ENCODE measurements at places on chromosomes 11 and 22.

GRCh38 chr11:115222863-115223530 is 281.2 kb downstream of the CADM1 start:
- no peak for DNase-seq

DNA sequence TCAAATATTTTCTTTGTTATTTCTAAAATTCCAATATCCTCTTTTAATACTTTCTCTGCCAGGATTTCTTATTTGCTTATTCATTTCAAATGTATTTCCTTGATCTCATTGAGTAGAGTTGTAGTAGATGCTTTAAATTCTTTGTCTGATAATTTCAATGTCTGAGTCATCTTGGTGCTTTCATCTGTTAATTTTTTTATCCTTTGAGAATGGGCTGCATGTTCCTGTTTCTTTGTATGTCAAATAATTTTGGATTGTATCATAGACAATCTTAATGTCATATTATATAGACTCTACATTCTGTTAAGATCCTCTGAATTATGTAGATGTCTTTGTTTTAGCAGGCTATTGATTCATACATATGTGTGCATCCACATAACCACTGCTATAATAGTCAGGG is 57.5 kb downstream of the MYEOV start:
- DNase-seq = no peak

GRCh38 chr11:46594374-46594700 is 514 bp upstream of the AMBRA1 start:
- DNase-seq = no peak

GRCh38 chr11:95156916-95157541 is 67.4 kb downstream of the ENDOD1 start:
- no peak for DNase-seq

DNA sequence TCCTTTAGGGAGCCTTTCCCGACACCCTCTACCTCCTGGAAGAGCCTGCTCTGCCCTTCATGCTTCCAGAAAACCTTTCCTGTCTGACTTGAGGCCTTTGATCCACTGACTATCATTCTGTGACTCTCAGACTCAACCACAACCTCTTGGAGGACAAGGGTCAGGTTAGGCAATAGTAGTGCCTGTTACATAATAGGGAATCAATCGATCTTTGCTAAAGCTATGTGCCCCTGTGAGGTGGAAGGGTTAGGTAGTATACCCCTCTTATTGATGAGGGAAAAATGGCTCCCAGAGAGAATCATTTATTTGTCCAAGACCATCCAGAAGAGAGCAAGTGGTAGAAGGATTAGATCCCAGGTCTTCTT is 16.2 kb downstream of the KCNC1 start:
- DNase-seq = no peak

- DNase-seq = no peak
These were observed 5.1 kb upstream of the P2RX6 start for GRCh38 chr22:21009638-21010425.

- no peak for DNase-seq
These were observed 121.1 kb downstream of the NXPE2 start for GRCh38 chr11:114799476-114799875.

Measured in activated T-helper 1 cell treated with anti-CD3 and anti-CD28 coated beads, Interleukin-12 subunit alpha, Interleukin-12 subunit beta, Interleukin-2, Interleukin-4 antibody, amounts not matched to agents 30 ng/mL and 10 ng/mL and 1 ng/mL, durations not matched to agents 14 hours and 24 hours and 36 hours (primary cell).